BJ (cell line): ENCODE measurements at places on chromosomes 7 and 10.

DNA sequence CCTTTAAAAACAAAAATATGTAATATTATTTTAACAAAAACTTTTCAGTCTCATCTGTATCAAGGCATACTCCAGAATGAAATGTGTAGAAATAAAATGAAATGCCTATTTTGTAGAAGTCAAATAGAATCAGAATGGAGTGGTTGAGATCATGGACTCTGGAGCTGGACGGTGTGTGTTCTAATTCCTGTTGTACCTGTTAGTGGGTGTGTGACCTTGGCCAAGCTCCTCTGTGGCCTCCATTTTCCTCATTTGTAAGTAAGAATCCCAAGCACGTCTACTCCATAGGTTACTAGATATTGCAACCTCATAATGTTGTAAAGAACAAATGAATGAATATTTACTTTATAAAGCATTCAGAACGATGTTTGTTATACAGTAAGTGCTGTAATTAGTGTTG, 74.9 kb downstream of the HDAC9 start:
- no peak for DNase-seq

DNA sequence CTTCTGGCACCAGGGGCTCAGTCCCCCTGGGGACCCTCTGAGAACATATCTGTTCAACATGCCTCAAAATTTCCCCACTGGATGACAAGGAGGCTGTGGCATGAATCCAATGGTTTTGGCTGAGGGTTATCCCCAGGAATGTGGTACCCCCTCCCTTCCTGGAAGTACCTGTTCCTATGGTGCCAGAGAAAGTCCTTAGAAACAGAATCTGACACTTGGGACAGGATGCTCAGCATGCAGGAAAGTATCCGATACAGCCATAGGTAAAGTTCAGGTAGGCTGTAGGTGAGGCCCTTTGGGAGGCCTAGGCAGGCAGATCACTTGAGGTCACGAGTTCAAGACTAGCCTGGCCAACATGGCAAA, 42.7 kb upstream of the A1CF start:
- no peak for DNase-seq

- DNase-seq: no peak
Measured at GRCh38 chr10:77641344-77641743, 3.7 kb upstream of the KCNMA1 start.

DNA sequence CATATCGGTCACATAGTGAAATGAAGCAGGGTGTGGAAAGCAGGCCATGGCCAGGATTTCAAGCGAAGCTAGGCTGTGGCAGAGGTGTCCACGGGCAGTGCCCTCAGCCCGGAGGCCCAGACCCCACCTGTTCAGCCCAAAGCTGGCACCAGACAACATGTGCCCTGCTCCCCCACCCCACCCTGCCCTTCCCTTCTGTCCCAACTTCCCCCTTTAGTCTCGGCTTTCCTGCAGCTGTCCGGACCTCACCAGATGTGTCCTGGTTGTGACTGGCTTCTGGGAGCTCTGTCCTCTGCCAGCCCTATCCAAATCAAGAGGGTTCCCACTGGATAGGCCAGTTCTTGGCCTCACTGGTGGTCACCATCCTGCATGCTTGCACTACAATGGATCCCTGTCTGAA, 37.3 kb downstream of the ADAM12 start:
- no peak for DNase-seq
